GM23248 (cell line): ENCODE measurements at places on chromosomes 4 and X. TPM values are rescaled to one million over a fixed set of nuclear protein-coding genes. Genes with fewer than 3 reads are reported as not detected.

Gene PAQR3
- 10.4 and 13.1 TPM in 2 replicates for polyA plus RNA-seq

- no peak overlapping the region for H3K4me3 ChIP-seq
- no peak overlapping the region for H3K27ac ChIP-seq
- no peaks in the 10 kb centered on the region for H3K36me3 ChIP-seq
- H3K27me3 ChIP-seq: no peaks in the 10 kb centered on the region
- DNase-seq: peak; percentile 12
Measured at GRCh38 chr4:56863441-56864139, 42.1 kb upstream of the SPINK2 start.

- H3K27ac ChIP-seq: no peak overlapping the region
- no peak for DNase-seq
- no peak overlapping the region for H3K4me3 ChIP-seq
- no peaks in the 10 kb centered on the region for H3K27me3 ChIP-seq
- H3K4me1 ChIP-seq: no peaks in the 10 kb centered on the region
- H3K36me3 ChIP-seq: no peaks in the 10 kb centered on the region
Measured at GRCh38 chrX:38552721-38553120, 8.6 kb upstream of the TSPAN7 start.

DNA sequence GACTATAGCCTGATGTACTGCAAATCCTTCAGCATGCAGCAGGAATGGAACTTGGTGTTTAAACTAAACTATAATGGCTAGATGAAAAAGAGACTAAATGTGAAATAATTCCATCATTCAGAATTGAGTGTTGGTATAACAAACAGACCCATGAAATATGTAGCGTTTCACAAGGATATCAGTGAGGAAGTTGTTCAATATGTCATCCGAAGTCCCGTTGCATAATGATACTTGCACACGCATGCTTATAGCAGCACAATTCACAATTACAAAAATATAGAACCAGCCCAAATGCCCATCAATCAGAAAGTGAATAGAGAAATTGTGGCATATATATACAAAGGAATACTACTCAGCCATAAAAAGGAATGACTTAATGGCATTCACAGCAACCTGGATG is 20.4 kb downstream of the MECP2 start:
- no peak overlapping the region for H3K4me3 ChIP-seq
- H3K36me3 ChIP-seq: no peaks in the 10 kb centered on the region
- no peak for DNase-seq
- H3K27ac ChIP-seq: no peak overlapping the region

DNA sequence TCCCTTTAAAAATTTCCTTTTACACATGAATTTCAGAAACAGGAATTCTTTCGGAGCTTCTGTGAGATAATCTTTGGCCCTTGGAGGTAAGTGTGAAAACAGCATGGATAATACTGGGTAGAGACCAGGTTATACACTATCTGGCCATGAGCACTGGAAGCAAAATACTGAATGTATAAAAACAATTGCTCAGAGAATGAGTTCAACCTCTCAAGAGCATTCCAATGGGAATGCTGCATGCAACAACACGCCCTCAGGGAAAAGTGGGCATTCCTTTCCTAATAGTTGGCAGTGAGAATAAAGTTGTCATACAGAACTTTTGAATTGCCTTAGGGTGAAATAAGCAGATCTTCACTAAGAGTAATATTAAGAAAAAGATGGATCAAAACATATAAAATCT is 574.8 kb upstream of the DIPK2B start:
- no peaks in the 10 kb centered on the region for H3K36me3 ChIP-seq
- H3K27me3 ChIP-seq: no peaks in the 10 kb centered on the region
- H3K4me1 ChIP-seq: peaks cover 56% of the 10 kb centered on the region
- peak; percentile 87 for DNase-seq
- H3K4me3 ChIP-seq: peak overlapping the region; percentile 57

DNA sequence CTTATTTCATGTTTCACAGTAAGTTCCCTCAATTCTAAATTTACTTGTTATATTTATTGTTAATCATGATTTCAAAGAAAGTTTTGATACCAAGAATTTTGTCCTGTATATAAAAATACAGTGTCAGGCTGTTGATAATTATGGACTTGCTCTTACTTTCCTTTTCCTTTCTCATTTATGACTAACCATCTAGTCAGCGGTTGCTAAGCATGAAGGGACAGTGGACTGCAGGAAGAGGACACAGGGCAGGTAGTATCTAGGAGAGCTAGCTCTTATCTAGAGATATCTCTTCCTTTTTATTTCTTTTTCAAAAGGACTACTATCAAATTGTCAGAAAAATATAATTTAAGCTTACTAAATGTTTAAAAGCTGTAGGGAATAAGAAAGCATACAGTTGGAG is 1.6 kb downstream of the OPRPN start:
- no peaks in the 10 kb centered on the region for H3K4me1 ChIP-seq
- H3K27me3 ChIP-seq: no peaks in the 10 kb centered on the region
- no peak for DNase-seq

Gene CLCN4
- polyA plus RNA-seq: 0.29 and 0.71 TPM in 2 replicates

GRCh38 chr4:24568425-24568824 is 15.9 kb downstream of the DHX15 start:
- H3K4me1 ChIP-seq: peaks cover 26% of the 10 kb centered on the region
- peak; percentile 72 for DNase-seq
- peaks cover 49% of the 10 kb centered on the region for H3K36me3 ChIP-seq
- H3K4me3 ChIP-seq: no peak overlapping the region

DNA sequence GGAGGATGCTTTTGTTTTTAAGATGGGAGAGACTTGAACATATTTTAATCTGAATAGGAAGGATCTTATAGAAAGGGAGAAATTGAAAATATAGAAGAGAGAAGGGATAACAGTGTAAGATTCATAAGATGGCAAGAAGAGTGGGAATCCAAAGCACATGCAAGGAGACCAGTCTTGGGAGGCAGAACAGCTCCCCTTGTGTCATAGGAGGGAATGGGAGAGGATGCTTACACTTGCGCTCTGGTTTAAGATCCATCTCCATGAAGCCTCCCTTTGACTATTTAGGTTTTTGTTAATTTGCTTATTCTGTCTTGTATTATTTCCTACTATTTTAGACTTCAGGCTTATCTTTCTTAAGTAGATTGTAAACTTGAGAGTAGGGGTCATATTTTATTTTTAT is 42.7 kb downstream of the KIF4A start:
- no peak for DNase-seq
- no peaks in the 10 kb centered on the region for H3K4me1 ChIP-seq
- no peak overlapping the region for H3K4me3 ChIP-seq
- no peaks in the 10 kb centered on the region for H3K36me3 ChIP-seq

- H3K4me3 ChIP-seq: no peak overlapping the region
- H3K27ac ChIP-seq: no peak overlapping the region
- DNase-seq: no peak
- no peaks in the 10 kb centered on the region for H3K27me3 ChIP-seq
Measured at GRCh38 chrX:6184900-6185515, 43.7 kb downstream of the NLGN4X start.

Gene TMEM35A
- polyA plus RNA-seq: 0.37 and 0.56 TPM in 2 replicates

GRCh38 chr4:71389149-71389827 is 50.5 kb downstream of the SLC4A4 start:
- H3K27ac ChIP-seq: no peak overlapping the region
- peaks cover 10% of the 10 kb centered on the region for H3K4me1 ChIP-seq
- no peaks in the 10 kb centered on the region for H3K27me3 ChIP-seq
- H3K36me3 ChIP-seq: no peaks in the 10 kb centered on the region

GRCh38 chr4:107896646-107897045 is 34.7 kb upstream of the CYP2U1 start:
- H3K36me3 ChIP-seq: 0 out of 2 replicates have a peak, but pooled peaks cover 4% of the 10 kb centered on the region
- peaks cover 34% of the 10 kb centered on the region for H3K4me1 ChIP-seq
- peak overlapping the region; percentile 51 for H3K27ac ChIP-seq

GRCh38 chrX:80022363-80023031 is 7.9 kb downstream of the TBX22 start:
- no peaks in the 10 kb centered on the region for H3K27me3 ChIP-seq
- H3K36me3 ChIP-seq: no peaks in the 10 kb centered on the region
- no peak overlapping the region for H3K27ac ChIP-seq
- DNase-seq: no peak
- H3K4me1 ChIP-seq: no peaks in the 10 kb centered on the region
